Cerebellum (tissue), 4 donors: ENCODE measurements at places on chromosomes 12 and 14.

DNA sequence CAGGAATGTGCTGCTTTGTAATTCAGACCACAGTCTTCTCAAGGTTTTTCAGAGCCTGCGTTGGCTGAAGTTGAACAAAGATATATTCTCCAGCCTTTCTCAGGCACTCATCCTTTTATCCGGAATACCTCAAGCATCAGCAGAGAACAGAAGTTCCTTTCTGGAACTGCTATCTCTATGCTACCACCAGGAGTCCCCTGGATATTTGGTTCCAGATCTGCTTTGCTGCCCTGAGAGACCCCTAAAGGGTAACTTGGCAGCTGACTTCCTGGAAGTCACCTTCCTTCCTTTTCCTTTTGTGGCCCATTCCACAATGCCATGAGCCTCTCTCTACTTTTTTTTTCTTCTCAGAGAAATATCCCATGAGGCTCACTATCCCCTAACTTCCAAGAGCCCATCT lies 188.2 kb downstream of the PLCZ1 start:
- no peak for DNase-seq

- DNase-seq = no peak
Observed at GRCh38 chr14:39641224-39641623, 209.0 kb upstream of the FBXO33 start.

DNA sequence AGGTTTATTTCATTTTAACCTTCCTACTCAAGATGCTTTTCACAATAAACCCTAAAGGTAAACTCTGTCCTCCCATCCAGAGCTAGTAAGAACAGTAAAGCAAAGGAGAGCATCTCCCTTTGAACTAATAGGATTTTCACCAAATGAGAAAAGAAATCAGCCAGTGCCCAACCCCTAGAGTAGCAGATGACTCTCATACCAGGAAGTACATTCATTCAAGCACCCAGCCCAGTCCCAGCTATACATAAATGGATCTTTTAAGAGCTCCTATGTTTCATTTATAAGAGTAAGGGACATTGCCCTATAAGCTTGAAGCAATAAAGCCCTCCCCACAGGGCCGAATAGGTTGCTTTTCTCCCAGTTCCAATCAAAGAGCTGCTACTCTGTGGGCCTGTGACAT lies 7.6 kb downstream of the BAZ2A start:
- no peak for DNase-seq

GRCh38 chr12:108912361-108912760 lies 32.5 kb downstream of the DAO start:
- no peak for DNase-seq
